ENCODE measurements at places on chromosomes 11 and 22. TPM values are rescaled to one million over a fixed set of nuclear protein-coding genes. Genes with fewer than 3 reads are reported as not detected.

Gene RTN4RL2
- 37.2 TPM for polyA plus RNA-seq

GRCh38 chr22:27317971-27318428 is 483.6 kb downstream of the MN1 start:
- no peak for DNase-seq

GRCh38 chr11:94417386-94417987 is 16.3 kb upstream of the GPR83 start:
- DNase-seq, result peak; percentile 14

GRCh38 chr11:69335781-69336405 is 41.9 kb downstream of the MYEOV start:
- DNase-seq, result no peak

- DNase-seq, result no peak
Observed at GRCh38 chr11:100741866-100742625, 55.0 kb downstream of the ARHGAP42 start.

DNA sequence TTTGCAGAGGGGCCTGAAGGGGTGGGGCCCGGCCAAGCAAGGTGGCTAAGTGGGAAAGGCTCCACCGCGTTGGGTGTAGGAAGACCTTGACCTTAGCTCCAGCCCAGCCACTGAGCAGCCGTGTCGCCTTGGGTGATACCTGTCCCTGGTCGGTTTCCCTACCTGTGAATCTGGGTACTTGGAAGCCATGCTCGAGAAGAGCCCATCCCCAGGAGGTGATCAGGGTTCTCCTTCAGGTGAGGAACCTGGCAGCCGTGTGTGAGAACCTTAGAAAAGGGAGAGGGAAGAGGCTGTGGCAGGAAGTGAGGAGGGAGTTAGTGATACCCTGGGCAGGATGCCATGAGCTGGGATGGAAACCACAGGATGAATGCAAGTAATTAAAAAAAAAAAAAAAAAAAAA is 21.6 kb downstream of the PPARA start:
- DNase-seq, result no peak

- no peak for DNase-seq
Observed at GRCh38 chr11:29318134-29318845, 698.5 kb downstream of the KCNA4 start.

Data from forelimb muscle (tissue), 1 donor.